Non-pigmented ciliary epithelial cell (primary cell): ENCODE measurements at places on chromosomes 2 and 18.

DNA sequence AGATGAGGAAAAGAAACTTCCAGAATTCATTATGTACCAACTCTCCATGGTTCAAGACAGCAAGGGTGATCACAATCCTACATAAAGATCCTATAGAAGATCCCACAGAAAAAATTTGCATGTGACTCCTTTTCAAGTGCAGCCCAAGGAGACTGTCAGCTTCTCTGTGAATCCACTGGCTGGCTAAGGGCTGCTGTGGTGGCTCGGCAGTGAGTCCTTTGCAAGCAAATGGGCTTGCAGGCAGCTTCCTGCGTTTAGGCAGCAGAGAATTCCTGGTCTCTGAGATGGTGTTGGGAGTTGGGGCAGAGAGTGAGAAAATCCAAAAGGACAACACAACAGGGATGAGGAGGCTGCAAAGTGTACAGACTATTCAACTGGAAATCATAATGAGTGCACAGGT, 43.4 kb downstream of the NABP1 start:
- DNase-seq: no peak

- DNase-seq: no peak
These were observed 1044.1 kb upstream of the ZEB2 start for GRCh38 chr2:145563741-145564615.

DNA sequence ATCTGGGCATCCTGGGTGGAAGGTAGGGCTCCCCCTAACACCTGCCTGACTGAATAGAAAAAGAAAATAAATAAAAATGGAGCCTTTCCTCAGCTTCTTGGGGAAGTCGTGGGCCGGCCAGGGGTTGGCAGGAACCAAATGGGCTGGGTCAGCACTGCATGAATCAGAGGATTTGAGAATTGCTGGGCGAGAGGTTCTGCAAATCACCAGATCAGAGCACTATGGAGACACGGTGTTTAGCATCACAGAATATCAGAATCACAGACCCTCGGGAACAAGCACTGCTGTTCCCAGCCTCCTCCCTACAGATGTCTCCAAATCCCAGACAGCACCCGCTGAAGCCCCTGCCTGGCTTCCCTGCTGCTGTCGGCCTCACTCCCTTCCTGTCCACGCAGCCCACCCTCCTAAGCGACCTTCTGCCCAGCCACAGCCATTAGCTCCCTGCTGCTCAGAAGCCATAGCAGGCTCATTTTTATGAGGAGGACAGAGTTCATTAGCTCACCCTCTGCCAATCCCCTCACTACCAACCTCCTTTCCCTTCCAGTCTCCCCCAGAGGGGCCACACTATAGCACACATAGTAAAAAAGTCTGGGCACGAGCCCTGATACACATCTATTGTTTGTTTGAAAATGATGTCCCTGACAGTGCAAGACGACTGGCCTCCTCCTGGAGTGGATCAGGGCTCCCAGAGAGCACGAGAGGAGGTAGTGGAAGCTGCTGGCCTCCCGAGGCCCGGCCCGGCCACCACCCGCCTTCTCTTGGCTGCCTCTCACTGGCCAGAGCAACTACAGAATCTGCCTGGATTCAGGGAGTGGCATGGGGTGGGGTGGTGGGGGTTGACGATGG, 64.6 kb upstream of the TAF1B start:
- DNase-seq: no peak

DNA sequence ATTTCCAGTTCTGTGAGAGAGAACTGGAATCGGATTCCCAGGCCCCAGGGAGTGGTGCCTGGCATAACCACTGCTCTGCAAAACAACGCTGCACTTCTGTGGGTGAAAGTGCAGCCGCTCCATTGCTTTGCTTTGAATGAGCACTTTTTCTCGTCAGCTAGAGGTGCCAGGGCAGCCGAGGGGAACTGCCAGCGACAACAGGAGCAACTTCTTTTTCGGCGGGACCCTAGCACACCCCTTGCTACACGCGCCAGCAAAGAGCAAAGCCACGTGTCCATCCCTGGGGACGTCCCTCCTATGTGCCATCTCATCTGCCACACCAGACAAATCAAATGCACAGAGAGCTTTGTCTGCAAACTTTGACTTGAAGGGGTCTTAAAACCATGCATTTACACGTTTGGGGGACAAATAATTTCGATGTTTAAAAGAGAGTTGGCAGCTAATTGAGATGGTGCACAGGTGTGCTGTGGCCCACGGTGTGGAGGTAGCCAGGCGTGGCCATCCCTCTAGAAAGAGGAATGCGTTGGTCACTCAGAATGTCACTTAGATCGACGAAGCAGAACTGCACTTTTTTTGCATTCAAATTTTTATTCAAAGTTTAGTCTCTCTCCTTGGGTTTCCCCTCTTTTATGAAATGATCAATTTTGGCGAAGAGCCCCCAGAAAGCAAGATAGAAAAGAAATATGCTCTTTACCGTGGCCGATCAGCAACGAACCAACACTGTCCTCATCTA, 151.8 kb downstream of the MBP start:
- DNase-seq: no peak

DNA sequence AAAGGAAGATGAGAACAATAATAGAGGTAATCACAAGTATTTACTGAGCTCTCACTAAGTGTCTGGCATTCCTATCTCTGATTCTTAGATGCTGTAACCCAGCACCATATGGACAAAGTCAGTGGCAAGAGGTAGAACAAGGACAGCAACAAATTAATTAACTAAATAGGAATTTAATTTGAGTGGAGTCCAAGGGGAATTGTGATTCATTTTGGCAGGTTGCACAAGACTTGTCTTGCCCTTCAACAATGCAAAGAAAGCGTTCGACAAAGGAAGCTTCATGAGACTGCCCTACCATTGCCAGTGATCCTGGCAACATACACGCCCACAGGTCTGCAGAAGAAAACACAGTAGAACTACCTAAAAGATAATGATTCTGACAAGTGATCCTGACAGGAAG, 221.6 kb downstream of the RBM43 start:
- DNase-seq: no peak

GRCh38 chr18:685438-685837, 27.0 kb downstream of the ENOSF1 start:
- DNase-seq: no peak

DNA sequence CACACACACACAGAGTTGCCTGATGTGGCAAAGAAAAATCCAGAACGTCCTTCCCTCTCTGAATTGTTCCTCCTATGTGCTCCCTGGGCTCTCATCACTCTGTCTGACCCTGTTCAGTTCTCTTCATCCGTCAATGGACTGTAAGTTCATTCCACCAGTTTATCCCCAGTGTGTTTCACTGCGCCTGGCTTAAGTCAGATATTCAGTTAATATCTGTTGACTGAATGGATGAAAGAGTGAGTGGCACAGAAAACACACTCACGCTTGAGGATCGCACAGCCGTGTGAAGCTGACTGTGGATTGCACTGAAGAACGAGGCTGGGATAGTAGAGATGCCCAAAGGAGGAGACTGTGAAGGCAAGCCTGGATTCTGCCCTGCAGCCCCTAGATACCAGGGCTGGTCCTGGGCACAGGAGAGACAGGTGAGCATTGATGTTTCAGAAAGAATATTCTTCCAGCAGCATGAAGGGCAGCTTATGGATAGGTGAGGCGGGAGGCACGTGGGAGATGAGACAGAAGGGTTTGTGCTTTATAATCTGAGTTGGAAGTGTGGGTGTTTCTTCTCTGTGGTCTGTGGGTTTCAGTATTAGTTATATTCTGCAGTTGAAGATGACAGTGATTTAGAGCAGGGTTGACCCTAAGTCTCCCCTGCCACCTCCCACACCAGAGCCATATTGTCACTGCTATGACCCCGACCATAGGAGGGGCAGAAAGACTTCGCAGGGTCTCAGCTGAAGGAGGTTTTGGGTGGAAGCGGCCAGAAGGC, 129.9 kb downstream of the SOCS6 start:
- DNase-seq: no peak
